NCI-H146 (cell line): ENCODE measurements at places on chromosomes 4 and X.

DNA sequence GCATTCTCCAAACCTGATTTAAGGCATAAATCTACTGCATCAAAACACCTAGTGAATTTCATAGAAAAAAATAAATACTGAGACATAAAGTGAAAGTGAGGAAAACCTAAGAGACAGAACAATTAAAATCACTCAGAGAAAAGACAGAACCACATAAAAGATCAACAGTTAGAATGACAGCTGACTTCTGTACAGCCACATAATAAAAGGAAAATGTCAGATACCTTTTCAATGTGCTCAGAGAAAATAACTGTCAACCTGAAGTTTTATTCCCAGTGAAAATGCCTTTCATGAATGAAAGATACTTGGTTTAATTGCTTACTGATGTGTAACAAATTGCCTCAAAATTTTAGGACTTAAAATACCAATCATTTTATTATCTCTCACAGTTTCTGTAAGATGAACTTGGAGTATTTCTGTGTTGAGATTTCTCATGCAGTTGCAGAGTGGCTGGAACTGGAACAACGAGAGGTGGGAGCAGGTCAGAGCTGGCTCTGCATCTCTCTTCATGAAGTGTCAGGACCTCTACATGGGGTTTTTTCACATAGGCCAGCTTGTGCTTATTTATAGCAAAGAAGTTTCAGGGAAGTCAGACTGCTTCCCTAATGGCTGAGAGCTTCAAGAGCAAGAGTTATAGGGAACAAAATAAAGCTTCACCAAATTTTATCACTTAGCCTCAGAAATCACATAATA is 11.9 kb upstream of the POF1B start:
- DNase-seq = no peak

- no peak for DNase-seq
Measured at GRCh38 chr4:109994415-109994827, 81.7 kb downstream of the EGF start.

DNA sequence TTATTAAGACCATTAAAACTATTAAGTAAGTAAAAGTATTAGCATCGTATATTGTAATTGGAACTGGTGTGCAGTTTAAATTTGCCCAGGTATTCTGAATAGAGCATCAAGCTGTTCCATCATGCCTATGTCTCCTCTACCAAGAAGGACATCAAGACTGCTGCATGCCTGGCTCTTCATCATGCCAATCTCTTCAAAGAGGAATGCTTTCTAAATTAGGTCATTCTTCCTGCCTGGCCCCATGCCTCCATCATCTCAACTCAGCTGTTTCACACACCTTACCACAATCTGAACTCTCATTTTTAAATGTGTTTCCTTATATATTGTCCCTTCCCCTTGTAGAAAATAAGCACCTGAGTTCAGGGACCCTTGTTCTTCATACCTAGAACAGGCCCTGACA is 270.5 kb upstream of the PPARGC1A start:
- no peak for DNase-seq

GRCh38 chrX:23374291-23374690 is 39.6 kb downstream of the PTCHD1 start:
- no peak for DNase-seq

GRCh38 chrX:153827903-153828302 is 2.4 kb downstream of the PDZD4 start:
- DNase-seq = no peak

DNA sequence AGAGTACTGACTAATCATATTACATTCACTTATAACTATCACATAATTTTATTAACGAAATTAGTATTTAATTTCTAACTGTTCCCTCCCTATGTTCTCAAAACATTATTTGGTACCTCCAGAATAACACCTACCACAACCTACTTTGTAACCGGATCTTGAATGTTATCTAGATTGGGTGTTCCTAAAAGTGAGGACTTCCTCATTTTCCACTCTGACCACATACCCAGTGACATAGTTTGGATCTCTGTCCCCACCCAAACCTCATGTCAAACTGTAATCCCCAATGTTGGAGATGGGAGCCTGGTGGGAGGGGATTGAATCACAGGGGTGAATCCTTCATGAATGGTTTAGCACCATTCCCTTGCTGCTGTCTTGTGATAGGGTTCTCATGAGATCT is 21.8 kb downstream of the NR3C2 start:
- no peak for DNase-seq

GRCh38 chr4:57491388-57491787 is 381.2 kb upstream of the IGFBP7 start:
- no peak for DNase-seq

- no peak for DNase-seq
Measured at GRCh38 chrX:19886375-19886774, 1.0 kb downstream of the SH3KBP1 start.

DNA sequence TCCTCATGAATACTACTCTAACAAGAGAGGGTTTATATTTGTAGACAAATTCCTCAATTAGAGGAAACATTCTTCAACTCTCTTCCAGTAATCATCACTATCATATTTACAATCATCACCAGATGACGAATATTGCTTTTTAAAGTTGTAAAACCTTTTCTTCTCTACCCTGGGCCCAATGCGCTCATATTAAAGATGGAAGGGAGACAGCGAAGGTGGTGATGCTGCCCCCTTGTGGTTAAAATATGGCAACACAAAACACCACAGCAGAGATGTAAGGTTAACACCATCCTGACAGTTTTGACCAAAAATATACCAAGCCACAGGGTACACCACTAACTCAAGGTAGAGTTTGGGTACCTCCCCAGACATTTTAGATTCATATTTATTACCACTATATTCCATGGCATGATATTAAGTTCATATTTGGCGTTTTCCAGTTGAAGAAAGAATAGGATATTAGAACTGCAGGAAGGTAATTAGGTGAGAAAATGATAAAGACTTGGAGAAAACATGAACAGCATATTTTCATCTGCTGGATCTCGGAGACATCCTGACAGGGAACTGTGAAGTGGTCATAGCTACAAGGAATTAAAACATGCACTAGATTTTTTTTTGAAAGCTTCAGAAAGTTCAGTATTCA is 72.8 kb downstream of the SLC9A7 start:
- peak; percentile 41 for DNase-seq

DNA sequence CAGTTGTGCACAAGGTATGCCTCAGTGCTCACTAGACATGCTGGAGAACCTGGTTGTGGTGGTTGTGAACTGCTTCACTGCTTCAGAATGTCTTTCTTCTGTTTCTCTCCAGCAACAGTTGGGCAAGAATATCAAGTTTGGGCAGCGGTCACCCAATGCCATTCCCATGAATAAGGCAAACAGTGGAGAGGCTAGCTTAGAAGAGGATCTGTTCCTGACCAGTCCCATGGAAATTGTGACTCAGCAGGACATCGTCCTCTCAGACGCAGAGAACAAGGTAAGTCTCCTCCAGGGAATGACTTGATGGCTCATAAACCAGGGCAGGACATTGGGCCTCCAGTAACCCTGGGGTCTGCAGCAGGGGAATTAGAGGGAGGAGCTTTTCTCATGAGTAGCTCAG is 79.9 kb downstream of the AASDH start:
- no peak for DNase-seq

- no peak for DNase-seq
Measured at GRCh38 chrX:100368167-100368566, 41.9 kb downstream of the PCDH19 start.

- DNase-seq = no peak
Measured at GRCh38 chr4:184259866-184260265, 42.2 kb upstream of the ENPP6 start.

- DNase-seq = no peak
Measured at GRCh38 chr4:148073349-148073748, 341.5 kb downstream of the ARHGAP10 start.

DNA sequence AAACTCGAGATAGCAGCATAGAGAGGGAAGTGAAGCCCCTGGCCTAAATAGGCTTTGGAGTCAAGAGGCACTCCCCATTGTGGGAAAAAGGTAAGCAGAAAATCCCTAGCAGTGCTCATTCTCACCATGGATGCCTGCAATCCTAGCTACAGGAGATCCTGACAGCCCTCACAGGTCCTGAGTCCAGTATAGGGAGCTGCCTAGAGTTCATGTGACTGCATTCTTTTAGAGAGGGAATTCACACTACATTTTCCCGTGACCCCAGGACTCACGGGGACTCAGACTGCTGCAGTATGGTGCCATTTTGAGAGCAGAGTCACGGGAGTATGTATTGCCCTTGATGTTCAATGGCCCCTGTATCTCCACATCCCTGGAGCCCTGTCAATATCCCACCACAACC is 82.4 kb downstream of the MAGED1 start:
- peak; percentile 35 for DNase-seq

- DNase-seq = no peak
Measured at GRCh38 chr4:10732235-10732913, 47.8 kb upstream of the CLNK start.

- no peak for DNase-seq
Measured at GRCh38 chr4:109407027-109407737, 26.4 kb upstream of the SEC24B start.

GRCh38 chr4:102620697-102621497 is 119.7 kb downstream of the NFKB1 start:
- peak; percentile 26 for DNase-seq

DNA sequence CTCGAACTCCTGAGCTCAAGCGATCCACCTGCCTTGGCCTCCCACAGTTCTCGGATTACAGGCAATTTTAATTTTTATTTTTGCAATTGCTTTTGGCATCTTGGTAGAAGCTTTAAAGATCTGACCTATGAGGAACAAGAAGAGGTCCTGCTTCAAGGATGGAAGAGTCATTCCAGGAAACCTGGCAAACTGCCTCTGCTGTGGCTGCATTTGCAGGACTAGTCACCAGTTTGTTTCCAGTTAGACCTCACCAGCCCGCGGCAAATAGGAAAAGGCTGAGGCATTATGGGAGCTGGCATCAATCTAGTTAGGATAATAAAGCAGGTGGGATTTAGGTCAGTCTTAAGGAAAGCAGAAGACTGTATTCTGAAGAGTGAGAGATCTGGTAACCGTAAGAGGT is 51.9 kb upstream of the LAS1L start:
- no peak for DNase-seq

DNA sequence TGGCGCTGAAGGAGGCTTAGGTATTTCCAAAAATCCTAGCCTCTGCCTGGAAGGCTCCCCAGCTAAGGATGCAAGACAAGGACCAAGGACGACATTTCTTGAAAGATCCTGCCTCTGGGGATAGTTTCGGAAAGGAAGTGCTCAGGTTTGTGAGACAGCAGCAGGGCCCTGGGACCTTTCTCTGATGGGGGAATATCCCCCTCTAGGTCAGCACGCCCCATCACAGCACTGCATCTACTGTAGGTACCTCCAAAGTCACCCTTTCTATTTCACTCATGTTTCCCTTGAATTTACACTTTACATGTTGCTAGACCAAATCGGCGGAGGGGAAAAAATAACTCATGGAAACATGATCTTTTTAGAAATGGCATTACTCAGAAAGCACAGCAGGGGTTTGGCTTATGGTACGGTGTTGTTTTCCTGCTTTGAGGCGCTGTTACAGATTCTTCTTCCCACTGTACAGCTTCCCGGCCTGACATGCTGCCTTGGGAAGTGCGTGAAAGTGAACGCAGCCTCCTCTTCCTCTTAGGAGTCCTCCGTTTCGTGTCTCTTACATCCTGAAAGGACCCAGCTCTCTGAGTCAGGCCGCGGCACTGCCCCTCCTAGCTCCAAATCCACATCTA is 77.2 kb upstream of the DHRSX start:
- DNase-seq = no peak

GRCh38 chr4:184399512-184399908 is 74.8 kb downstream of the IRF2 start:
- no peak for DNase-seq

- peak; percentile 94 for DNase-seq
Measured at GRCh38 chrX:48676106-48676892, 7.3 kb upstream of the WAS start.

DNA sequence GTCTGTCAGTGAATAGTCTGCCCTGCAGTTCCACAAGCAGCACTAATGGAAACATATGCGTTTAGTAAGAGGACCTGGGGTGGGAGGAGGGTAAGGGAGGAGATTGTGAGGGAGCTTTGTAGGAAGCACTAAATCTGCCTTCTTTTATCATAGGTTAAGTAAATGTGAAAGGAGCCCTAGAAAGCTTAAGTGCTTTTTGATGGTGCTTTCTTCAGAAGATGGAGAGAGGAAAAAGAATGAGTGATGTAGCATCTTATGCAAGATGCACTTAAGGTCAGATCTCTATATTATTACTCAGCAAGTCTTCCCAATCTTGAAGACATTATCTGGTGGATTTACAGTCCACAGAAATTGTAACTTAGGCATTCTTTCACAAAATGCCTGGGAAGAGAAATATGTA is 322.7 kb downstream of the PDHA2 start:
- no peak for DNase-seq

DNA sequence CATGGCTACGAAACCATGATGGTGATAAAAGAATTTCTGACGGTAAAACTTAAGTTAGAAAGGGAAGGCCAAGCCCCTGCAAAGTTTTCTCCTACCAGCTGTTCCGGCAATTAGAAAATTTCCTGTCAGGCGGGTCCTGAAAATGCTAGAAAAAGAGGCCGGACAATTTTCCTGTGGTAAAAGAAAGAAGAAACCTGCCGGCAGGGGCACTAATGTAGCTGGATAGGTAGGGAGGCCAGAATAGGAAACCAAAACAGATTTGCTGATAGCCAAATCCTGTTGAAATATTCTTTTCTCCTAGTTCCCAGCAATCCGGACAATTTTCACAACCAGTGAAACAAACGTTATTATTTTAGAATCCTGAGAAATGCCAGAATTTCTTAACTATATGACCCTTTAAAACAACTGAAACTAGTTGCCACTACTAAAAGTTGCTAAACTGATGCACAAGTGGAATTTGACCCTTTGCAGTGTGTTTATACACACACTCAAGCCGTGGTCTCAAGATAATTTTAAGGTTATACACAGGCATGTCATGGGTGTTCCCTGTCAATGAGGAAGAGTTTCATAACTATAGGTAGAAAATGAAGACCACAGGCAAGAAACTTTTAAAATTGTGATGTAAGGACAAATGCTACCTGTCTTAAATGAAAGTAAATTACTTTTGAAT is 47.7 kb downstream of the RPS6KA3 start:
- no peak for DNase-seq

- DNase-seq = no peak
Measured at GRCh38 chrX:23828881-23829280, 45.9 kb downstream of the SAT1 start.

DNA sequence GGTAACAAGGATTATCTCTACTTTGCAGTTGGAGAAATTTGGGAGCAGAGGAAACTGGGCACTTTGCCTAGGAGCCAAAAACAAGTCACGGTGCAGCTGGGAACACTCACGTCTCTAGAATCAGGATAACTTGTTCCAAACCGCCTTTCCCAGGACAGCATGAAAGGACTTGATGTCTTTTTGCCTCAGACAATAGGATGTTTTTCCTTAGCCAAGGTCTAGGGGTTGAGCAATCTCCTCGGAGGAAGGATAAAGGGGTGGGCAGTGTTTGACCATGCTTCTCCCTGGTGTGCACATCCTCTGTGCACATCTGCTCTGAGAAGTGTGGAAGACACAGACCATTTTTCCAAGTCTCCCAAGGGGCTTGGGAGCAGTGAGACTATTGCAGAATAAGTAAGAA is 1.7 kb upstream of the SPARCL1 start:
- no peak for DNase-seq
